Epithelial cell of proximal tubule (primary cell): ENCODE measurements at places on chromosomes 12 and 14.

DNA sequence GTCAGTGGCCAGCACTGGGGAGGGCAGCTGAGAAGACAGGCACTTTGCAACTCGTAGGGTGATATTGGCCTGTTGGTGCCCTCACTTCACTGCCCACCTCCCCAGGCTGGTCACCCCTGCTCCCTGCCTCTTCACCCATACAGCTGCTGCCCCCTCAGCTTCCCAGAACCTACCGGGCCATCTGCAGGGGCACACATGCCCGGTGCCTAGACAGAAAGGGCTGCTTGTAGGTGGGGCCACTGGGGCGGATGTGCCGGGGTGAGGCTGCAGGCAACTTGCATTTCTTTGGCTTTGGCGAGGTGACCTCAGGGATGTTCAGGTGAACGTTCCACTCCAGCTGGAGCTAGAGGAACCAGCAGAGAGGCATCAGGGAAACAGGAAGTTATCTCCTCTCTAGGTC, 17.2 kb downstream of the FAM186B start:
- no peak for DNase-seq

DNA sequence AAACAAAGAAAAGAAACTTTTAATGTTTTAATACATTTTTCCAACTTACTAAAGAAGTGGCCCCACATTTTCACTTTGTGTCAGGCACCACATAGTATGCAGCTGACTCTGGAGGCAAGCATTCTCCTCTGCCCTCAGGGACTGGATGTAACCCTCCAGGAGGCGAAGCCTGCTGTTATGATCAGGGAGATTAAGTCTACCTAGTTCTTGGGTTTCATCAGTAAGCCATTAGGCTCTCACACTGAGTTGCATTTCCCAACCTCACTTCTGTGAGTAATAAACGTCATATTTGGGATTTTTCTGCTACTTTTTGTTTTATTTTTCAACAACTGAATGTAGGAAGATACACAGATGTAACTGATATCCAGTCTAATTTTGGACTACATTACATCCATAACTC, 101.2 kb upstream of the LRFN5 start:
- DNase-seq = no peak

DNA sequence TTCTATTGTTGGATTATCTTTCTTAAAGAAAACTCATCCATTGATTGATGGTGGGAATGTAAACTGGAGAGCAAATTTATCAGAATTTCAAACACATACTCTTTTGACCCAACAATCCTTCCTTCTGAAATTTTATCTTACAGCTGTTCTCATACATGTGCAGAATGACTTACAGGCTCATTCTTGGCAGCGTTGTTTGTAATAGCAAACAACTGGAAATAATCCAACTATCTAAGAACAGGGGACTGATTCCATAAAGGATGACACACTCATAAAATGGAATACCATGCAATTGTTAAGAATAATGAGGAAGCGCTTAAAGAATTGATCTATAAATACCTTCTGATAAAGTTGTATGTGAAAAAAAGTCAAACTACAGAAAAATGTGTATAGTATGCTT, 24.0 kb downstream of the RHOJ start:
- no peak for DNase-seq

GRCh38 chr12:127172861-127173260, 1094.1 kb upstream of the TMEM132C start:
- DNase-seq = no peak

GRCh38 chr14:68373847-68374444, 418.9 kb downstream of the ZFP36L1 start:
- DNase-seq = no peak
